ENCODE measurements at places on chromosomes 7 and 10. TPM values are rescaled to one million over a fixed set of nuclear protein-coding genes. Genes with fewer than 3 reads are reported as not detected.

The ETV1 gene
- 5.9 TPM for total RNA-seq

The TMEM26 gene
- total RNA-seq, result 0.27 TPM

The EVX1 gene
- total RNA-seq, result not detected

The MYOZ1 gene
- 14.2 TPM for total RNA-seq

The ICA1 gene
- total RNA-seq, result 9.9 TPM

The AMPH gene
- total RNA-seq, result 5.3 TPM

The FAM13C gene
- 20.4 TPM for total RNA-seq

The PLCE1 gene
- 28.3 TPM for total RNA-seq

The ASAH2 gene
- total RNA-seq, result 0.41 TPM

The TACR2 gene
- total RNA-seq, result not detected

GRCh38 chr10:23568996-23569395 lies 130.1 kb downstream of the OTUD1 start:
- DNase-seq, result no peak

DNA sequence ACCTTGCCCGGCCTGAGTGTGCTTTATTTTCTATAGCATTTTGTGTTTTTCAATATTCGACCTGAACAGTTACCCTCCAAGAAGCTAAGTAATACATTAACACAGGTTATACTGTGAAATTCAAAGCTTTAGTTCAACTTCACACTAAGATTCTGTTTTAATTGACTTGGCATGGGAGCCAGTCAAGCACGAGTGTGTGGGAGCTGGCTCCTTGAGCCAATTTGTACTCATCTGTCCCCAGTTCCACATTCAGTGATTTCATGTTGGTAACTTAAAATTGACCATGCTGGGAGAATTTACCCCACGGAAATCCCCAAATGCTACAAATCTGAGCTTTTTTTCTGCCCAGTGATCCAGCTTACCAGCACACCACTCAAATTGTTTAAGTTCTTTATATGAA lies 20.3 kb downstream of the TSPAN12 start:
- no peak for DNase-seq

- no peak for DNase-seq
Measured at GRCh38 chr7:86962623-86963022, 96.8 kb downstream of the ELAPOR2 start.

DNA sequence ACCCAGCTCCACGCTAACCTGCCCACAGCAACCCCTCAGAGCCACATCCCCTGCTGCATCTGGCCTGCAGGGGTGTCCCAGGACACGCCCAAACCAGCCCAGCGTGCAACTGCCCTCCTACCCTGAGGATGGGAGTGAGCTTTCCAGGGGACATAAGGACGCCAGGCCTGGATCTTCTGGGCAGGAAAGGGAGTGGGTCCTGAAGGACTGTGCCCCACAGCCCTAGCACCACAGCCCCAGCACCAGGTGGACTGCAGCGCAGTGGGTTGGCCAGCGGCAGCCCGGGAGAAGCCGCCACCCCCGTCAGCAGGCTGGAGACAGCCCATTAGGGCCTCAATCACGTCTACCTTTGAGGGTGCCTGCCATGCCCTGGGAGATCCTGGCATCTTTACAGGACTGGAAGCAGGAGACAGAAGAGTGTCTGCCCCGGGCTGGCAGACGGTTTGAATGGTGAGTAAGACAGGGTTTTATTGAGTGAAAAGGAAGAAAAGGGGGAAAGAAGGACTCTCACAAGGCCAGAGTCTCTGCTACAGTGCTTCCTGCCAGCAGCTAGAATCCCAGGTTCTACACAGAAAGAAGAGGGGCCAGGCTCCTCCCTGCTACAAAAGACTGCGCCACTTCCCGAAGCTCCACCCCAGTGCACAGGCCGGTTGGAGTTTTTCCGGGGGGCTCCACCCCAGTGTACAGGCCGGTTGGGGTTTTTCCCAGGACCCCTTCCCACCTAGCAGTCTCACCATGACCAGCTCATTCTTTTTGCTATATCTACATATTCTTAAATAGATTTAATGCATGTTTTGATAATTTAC lies 69.8 kb upstream of the KCTD7 start:
- no peak for DNase-seq

DNA sequence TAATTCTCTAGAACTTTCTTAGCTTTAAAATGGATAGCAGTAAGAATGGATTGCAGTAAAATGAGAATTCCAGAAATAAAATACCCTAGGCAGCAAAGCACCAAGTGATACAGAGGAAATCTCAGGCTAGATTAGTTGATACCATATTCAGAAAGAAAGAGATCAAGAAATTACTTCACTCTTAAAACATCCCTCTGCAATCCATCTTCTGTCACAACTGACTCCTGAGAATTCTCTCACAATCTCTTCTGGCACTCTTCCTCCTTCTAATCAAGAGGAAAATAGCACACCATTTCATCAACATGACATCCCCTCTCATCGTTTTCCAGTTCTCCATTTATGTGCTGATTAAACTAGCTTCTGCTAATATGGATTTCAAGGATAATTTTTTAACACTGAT lies 42.2 kb upstream of the LAMB1 start:
- DNase-seq, result no peak

GRCh38 chr10:99695761-99696160 lies 36.2 kb downstream of the COX15 start:
- DNase-seq, result no peak

GRCh38 chr10:130025326-130025725 lies 61.3 kb upstream of the EBF3 start:
- no peak for DNase-seq

- DNase-seq, result no peak
Measured at GRCh38 chr10:28359334-28359733, 56.5 kb upstream of the MPP7 start.

DNA sequence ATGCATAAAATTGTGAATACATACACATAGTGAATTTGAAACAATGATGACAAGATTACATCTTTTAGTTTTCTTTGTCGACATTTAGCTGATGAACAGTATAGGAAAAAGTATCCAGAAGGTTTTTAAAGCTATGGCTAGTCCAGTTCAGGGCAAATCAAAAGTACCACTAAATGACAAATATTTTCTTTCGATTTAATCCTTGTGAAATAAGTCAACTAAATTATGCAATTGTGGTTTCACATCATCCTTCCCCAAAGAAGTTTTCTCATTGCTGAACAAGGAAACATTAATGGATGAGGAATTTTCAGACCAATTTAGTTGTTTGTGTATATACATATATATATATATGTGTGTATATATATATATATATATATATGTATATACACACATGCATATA lies 774.0 kb downstream of the DNAJB9 start:
- no peak for DNase-seq

- DNase-seq, result no peak
Measured at GRCh38 chr10:94307046-94307615, 55.6 kb downstream of the NOC3L start.

DNA sequence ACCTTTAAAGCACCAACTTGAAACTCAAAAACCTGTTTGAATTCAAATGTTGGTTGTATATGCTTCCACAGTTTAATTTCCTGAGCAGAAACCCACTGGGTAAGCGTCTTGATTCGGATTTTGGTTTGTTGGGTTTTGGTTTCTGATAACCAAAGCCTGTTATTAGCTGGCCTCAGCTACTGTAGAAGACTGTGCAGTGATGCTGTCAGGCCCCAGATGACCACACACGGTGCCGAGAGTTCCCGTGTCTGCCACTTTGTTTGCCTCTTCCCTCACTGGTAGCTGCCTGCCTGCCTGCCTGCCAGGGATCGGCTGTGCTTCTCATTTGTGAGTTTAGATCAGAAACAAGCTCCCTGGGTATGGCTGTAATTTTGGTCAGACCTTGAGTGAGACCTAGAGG lies 5.6 kb downstream of the MDH2 start:
- DNase-seq, result no peak

DNA sequence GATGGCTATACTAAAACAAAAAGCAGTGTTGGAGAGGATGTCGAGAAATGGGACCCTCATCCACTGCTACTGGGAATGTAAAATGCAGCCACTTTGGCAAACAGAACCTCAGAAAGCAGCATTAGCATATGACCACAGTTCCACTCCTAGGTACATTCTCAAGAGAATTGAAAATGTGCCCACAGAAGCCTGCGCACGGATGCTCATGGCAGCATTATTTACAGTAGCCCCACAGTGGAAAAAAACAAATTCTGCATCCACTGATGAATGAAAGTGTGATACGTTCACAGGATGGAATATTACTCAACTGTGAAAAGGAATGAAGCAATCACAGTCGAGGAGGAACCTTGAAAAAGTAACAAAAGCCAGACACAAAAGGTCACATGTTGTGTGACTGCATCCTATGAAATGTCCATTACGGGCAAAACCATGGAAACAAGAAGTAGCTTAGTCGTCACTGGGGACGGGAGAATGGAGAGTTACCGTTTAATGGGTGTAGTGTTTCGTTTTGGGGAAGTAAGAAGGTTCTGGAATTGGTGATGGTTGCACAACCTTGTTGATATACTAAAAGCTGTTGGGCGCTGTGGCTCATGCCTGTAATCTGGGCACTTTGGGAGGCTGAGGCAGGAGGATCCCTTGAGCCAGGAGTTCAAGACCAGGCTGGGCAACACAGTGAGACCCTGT lies 2.5 kb upstream of the UPK3B start:
- no peak for DNase-seq

GRCh38 chr7:20198260-20198659 lies 18.9 kb downstream of the MACC1 start:
- DNase-seq, result no peak

GRCh38 chr10:124652701-124653100 lies 91.5 kb downstream of the FAM53B start:
- DNase-seq, result no peak

Measured in thoracic aorta (tissue), 2 donors.